ENCODE measurements at places on chromosomes 7 and 10.
A peak's percentile ranks its signal among the peaks of the same experiment; 100 is the strongest.

GRCh38 chr7:157208571-157209413 is 70.1 kb downstream of the UBE3C start:
- no peak for DNase-seq

- no peak for DNase-seq
Measured at GRCh38 chr10:50310560-50311174, 59.4 kb upstream of the ASAH2 start.

- DNase-seq, result no peak
Measured at GRCh38 chr7:148611692-148612091, 21.1 kb downstream of the C7orf33 start.

DNA sequence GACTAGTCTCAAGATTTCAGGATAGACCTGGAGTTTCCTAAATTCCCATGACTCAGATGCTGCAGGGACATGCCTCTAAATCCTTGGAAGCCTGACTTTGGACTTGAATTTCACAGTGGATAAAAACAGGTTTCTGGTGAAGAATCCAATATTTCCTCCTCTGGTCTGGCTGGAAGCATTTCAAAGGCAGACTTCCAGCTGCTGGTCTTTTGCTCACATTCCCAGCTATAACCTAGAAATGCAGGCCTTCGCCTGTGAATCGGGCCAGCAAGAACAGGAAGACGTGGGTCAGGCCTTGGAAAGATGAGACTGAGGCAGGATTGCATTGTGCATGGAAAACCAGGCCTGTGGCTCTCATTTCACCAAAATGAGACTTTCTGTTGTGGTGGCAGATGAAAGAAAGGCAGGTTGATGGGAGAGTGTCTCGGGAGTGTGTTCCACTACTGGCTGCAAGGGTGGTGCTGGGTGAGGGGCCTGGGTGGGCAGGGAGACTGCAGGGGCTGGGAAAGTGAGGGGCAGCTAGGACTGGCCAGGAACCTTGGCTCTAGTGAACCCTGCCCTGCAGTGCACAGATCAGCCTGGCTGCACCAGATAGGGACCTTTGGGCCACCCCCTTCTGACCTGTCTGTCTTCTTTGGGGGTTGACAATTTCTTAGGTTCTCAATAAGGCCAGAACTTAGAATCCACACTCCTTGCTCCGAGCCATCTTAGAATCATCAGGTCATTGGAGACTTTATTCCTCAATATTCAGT is 488.8 kb upstream of the MKI67 start:
- DNase-seq, result no peak

DNA sequence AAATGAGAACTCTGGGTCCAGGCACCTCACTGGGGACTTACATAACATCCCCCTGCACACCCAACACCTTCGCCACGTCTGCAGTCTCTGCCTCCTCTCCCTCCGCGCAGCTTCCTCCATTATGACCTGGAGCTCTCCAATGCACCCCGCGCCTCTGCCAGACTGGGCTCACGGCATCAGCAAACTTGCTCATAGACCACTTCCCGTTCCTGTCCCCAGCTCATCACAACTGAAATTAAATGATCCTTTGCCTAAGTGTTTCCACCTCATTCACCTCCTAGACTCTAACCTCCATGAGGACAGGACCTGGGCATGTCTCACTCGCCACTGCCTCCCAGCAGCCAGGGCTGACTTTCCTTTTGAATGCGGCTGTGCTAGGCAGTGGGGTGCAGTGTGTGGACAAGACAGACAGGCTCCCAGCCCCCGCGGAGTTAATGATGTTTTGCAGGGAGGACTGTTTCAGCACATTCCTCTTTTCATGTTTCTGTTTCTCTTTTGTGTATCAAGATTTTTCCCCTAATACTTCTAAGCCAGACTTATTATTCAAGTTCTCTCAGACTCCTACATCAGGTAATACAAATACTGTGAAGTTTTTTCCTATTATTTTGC is 18.8 kb downstream of the CHST15 start:
- no peak for DNase-seq

- DNase-seq, result no peak
Measured at GRCh38 chr7:21850531-21851285, 95.0 kb downstream of the CDCA7L start.

DNA sequence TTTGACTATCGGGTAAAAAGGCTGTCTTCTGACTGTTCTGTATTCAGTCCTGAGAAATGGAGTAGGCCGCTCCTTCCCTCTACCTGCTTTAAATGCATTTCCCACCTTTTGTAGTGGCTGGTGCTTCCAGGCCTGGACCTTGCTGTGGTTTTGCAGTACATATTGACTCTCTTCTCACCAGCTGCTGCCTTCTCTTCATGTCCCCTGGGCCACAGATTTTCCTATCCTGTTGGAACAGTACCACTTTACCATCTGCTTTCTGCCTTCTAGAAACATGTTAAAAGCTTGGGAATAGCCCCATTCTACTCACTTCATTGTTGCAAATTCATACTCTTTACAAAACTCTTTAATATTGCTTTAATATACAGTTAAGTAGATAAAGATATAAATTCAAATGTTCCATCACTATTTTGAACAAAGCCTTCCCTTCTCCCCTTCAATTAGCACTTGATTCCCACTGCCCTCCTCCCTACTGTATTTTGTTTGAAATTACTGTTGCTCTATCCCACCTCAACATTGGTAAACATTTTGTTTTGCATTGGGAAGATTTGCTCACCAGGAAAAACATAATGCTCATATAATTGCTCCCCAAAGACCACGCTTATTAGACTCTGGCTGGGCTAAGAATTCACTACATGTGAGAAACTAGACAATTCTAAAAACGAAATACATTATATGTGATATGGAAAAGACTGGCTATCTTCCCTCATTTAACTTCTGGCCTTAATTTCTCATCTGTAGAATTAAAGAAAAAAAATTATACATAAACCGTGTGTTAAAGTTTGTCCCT is 17.3 kb upstream of the SEMA3C start:
- DNase-seq, result no peak

DNA sequence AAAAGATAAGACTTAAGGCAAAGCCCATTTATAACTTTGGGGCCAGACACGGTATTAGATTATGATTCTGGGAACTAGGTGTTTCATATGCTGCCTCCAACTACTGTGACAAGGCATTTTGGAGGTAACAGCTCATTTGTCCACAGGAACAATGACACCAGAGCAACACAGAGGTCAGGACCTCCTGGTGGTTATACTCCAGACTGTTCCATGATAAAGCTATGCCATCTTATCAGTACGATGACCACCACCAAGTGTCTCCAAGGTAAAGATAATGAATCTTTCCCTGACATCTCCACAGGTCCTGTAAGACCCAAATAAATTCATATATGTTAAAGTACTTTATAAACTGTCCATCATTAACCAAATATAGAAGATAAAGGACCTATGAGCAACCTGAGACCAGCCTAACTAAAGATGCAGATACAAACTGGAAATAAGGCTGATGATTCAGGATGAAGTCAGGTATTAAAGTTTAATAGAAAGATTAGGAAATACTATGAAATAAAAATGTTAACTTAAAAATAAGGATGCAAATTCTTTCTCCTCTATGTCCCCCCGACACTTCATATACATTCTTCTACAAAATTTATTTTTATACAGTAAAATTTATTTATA is 26.2 kb downstream of the CUL2 start:
- no peak for DNase-seq

DNA sequence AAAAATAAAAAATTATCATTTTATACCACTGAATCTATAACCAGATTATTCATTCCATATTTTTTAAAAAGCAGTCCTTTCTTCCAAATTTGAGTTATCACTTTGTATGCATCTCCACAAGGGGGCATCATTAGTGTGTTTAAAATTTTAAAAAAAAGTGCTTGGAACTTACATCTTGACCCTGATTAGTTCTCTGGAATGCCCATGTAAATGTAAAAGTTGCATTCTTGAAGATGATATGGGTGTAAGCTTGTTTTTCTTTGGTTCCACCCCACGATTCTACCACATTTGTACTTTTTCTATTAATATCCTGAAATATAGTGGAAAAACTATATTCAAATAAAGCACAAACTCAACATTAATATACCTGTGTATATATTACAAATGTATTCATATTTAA is 144.9 kb downstream of the ELAPOR2 start:
- peak; percentile 35 for DNase-seq

GRCh38 chr7:2794836-2795636 is 49.1 kb downstream of the GNA12 start:
- DNase-seq, result no peak

- no peak for DNase-seq
Measured at GRCh38 chr7:78528964-78529363, 730.4 kb downstream of the PHTF2 start.

DNA sequence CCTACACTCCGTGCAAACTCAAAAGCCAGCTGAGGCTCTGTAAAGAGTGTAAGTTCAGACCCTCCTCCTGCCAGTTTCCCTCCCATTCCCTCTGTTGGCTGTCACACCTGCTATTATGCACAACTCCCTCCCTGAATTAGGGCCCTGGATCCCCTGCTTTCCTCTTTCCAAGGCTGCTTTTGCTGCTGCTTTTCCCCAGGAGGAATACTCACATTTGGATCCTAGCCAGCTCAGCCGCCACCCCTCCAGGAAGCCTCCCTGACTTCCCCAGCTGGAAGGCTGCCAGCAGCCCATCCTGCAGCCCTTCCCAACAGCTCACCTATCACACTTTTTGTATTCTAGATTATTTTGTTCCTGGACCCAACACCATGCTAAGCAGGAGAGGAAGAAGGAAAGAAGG is 40.9 kb upstream of the WDR11 start:
- DNase-seq, result no peak

DNA sequence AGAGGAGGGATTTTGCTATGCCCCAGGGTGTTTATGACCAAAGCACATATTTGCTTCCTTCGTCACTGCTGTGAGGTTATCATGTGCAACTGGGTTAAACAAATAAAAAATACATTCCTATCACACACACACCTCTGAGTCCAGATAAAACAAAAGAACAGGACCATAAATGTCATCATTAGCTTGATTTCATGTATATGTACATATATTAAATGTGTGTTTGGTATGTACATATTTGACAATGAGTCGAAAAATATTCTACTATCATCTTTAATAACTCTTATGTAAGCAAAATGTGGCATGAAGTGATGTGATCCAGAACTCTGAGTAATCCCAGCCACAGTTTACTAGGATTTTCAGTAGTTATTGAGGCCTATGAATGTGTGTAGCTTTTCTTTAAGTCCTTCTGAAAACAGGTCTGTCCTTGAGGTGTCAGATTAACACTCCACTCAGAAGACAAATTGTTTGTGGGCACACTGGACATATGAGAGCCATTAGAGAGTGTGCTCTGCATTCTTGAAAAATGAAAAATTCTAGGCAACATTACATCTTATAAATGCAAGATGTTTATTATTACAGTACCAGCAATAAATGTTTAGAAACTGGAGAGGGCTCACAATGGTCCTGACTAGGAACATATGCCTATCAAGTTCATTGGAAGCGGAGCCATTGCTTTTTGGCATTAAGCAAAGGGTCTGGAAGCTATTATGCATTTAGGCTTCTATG is 335.1 kb upstream of the SEMA3A start:
- peak; percentile 74 for DNase-seq

DNA sequence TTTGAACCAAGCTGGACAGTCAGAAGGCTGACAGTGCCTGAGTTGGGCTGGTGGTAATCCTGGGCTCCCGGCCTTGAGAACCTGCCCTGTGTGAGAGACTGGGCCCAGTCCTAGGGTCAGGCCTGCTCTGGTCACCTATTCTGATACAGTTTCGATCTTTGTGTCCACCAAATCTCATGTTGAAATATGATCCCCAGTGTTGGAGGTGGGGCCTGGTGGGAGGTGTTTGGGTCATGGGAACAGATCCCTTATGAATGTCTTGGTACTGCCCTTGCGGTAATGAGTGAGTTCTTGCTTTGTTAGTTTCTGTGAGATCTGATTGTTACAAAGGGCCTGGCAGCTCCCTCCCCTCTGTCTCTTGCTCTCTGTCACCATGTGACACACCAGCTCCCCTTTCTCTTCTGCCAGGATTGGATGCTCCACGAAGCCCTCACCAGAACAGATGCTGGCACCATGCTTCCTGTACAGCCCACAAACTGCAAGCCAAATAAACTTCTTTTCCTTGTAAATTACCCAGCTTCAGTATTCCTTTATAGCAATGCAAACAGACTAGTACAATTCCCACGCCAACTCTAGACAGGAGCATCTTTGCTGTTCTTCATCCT is 111.8 kb upstream of the ZNF438 start:
- DNase-seq, result no peak

GRCh38 chr10:106440767-106441166 is 723.7 kb downstream of the SORCS1 start:
- no peak for DNase-seq

DNA sequence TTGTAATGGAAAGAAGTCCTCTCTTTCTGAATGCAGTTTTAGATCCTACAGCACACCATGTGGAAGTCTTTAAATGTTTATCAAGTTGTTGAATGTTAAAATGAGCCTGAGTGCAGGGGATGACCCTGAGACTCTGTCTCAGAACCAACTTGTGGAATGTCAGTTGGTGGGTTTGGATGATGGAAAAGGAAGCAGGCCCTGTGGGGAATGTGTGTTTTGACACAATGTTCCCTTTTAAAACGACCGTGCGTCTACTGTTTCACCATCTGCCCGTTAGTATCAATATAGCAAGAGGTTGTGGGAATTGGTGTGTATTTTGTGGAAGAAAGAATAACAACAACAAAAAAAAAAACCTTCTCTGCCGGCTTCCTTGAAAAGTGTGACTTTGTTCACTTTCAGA is 8.3 kb downstream of the DYNC1I1 start:
- no peak for DNase-seq

DNA sequence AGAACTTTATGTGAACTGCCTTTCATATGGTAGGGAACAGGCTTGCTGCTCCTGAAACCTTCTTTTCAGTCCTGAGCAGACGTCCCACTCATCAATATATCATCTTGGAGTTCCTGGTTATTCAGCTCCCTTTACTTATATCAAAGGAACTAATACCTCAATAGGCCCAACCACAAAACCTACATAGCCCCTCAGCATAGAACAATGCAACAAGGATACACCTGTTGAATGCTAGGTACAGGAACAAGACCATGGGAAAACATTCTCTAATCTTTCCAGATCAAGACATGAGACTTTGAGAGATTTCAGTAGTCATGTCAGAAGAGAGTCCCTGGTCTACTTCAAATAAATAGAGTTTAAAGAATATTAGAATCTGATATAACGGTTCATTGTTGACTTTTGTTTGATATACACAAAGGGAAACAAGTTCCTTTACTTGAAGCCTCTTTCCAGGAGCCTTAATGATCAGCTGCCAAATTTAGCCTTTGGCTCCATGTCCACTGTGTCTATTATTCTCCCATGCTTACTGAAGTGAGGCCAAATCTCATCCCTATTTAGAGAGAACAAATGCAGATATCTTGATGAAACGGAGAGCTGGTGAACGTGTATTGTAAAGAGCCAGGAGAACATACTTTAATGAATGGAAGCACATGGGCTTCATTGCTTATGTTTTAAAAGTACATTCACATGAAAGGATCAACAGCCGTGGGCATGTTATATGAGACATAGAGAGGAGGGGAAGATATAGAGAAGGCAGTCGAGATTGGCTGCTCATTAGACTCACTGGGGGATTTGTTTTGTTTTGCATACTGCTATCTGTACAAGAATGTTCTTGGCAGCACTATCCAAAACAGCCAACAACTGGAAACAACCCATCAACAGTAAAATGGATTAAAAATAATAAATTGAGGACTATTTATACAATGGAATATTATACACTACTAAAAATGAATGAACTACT is 9.5 kb downstream of the RHOBTB1 start:
- DNase-seq, result no peak
